ENCODE measurements at places on chromosomes 6 and 20.

- H3K4me3 ChIP-seq = no peak overlapping the region
- peaks cover 26% of the 10 kb centered on the region for H3K4me1 ChIP-seq
- peak overlapping the region; percentile 56 for H3K27ac ChIP-seq
- H3K27me3 ChIP-seq = no peaks in the 10 kb centered on the region
- H3K36me3 ChIP-seq = no peaks in the 10 kb centered on the region
- DNase-seq = no peak
Observed at GRCh38 chr6:26478985-26479278, 21.2 kb upstream of the BTN1A1 start.

DNA sequence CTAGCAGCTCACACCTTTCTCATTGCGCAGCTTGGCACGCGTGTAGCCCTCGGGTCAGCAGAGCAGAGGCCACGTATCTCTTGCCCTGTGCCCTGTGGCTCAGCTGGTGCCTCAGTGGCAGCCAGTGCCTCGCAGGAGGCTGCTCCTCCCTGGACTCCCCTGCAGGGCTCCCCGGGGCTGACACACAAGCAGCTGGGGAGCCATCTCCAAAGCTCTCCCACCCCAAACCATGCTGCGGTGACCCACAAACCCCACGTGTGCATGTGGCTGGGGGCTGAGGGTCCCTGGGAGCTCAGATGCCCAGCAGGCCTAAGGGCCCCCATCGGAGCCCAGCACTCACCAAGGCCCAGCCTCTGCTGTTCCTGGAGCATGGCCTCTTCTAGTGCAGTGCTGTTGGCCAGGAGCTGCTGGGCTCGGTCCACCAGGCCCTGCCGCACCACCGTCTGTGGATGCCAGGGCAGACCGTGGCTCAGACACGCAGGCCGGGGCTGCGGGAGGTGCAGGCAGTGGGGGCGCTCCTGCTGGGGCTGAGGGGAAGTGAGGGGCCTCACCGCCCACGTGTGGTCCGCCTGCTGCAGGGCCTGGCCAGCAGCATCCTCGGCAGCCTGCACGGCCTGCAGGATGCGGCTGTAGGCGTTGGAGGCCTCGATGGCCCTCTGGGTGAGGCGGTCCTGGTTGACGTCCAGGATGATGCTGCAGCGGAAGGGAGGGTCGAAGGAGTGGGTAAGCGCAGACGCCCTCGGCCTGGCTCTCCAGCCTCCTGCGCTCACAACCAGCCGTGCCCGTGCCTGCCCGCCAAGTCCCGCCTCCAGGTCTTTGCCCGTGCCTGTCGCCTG is 13.8 kb downstream of the ADRM1 start:
- H3K27me3 ChIP-seq = no peaks in the 10 kb centered on the region
- no peak overlapping the region for H3K4me3 ChIP-seq
- peaks cover 91% of the 10 kb centered on the region for H3K36me3 ChIP-seq

DNA sequence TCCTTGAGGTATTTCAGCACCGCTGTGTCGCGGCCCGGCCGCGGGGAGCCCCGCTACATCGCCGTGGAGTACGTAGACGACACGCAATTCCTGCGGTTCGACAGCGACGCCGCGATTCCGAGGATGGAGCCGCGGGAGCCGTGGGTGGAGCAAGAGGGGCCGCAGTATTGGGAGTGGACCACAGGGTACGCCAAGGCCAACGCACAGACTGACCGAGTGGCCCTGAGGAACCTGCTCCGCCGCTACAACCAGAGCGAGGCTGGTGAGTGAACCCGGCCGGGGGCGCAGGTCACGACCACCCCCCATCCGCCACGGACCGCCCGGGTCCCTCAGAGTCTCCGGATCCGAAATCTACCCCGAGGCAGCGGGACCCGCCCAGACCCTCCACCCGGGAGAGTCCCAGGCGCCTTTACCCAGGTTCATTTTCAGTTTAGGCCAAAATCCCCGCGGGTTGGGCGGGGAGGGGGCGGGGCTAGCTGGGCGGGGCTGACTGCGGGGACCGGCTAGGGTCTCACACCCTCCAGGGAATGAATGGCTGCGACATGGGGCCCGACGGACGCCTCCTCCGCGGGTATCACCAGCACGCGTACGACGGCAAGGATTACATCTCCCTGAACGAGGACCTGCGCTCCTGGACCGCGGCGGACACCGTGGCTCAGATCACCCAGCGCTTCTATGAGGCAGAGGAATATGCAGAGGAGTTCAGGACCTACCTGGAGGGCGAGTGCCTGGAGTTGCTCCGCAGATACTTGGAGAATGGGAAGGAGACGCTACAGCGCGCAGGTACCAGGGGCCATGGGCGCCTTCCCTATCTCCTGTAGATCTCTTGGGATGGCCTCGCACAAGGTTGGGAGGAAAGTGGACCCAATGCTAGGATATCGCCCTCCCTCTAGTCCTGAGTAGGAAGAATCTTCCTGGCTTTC is 693 bp downstream of the HLA-F start:
- H3K36me3 ChIP-seq = no peaks in the 10 kb centered on the region
- peak overlapping the region; percentile 86 for H3K27ac ChIP-seq
- H3K4me3 ChIP-seq = peak overlapping the region; percentile 53
- H3K27me3 ChIP-seq = no peaks in the 10 kb centered on the region
- DNase-seq = no peak
- H3K4me1 ChIP-seq = peaks cover 16% of the 10 kb centered on the region

GRCh38 chr6:167338541-167339117 is 13.7 kb downstream of the TTLL2 start:
- H3K4me3 ChIP-seq = no peak overlapping the region
- DNase-seq = no peak
- no peaks in the 10 kb centered on the region for H3K36me3 ChIP-seq
- H3K27me3 ChIP-seq = no peaks in the 10 kb centered on the region

GRCh38 chr20:19885939-19886660 is 128.0 kb downstream of the RIN2 start:
- H3K36me3 ChIP-seq = no peaks in the 10 kb centered on the region
- peak overlapping the region; percentile 89 for H3K27ac ChIP-seq
- peaks cover 35% of the 10 kb centered on the region for H3K4me1 ChIP-seq
- DNase-seq = no peak
- peak overlapping the region; percentile 58 for H3K4me3 ChIP-seq
- H3K27me3 ChIP-seq = no peaks in the 10 kb centered on the region

GRCh38 chr6:158050955-158051354 is 69.3 kb downstream of the SYNJ2 start:
- no peaks in the 10 kb centered on the region for H3K36me3 ChIP-seq
- no peak overlapping the region for H3K4me3 ChIP-seq
- no peaks in the 10 kb centered on the region for H3K4me1 ChIP-seq
- H3K27me3 ChIP-seq = no peaks in the 10 kb centered on the region
- H3K27ac ChIP-seq = no peak overlapping the region

Data from esophagus squamous epithelium (tissue), 5 donors.